ENCODE measurements at places on chromosomes 2 and 18. TPM values are rescaled to one million over a fixed set of nuclear protein-coding genes. Genes with fewer than 3 reads are reported as not detected.

The IL1F10 gene
- not detected for total RNA-seq

The B3GNT7 gene
- total RNA-seq = 9.9 TPM

The GRHL1 gene
- total RNA-seq = 5.3 TPM

The SLC11A1 gene
- total RNA-seq = 1.2 TPM

The HDHD2 gene
- 27.2 TPM for total RNA-seq

The DSG1 gene
- not detected for total RNA-seq

The FBXO48 gene
- 0.83 TPM for total RNA-seq

The SH3RF3 gene
- total RNA-seq = 1.7 TPM

The ALKAL2 gene
- 33.4 TPM for total RNA-seq

The CCBE1 gene
- 0.75 TPM for total RNA-seq

DNA sequence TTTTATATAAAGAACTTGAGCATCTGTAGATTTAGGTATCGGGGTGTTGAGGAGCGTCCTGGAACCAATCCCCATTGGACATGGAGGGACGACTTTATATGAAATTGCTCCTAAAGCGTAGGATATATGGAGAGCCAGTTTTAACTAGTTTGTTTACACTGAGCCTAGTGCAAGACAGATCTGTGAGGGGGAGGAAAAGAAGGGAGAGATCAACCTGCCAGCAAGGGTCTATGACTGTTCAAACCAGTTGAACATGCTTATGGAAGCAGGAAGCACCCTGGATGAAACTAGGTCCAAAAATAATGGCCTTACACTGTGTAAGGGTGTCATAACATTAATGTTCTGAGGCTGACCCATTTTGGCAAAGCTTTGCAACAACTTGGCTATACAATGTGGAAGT, 34.0 kb upstream of the SLC40A1 start:
- DNase-seq = no peak

GRCh38 chr18:25979369-25980040, 110.9 kb downstream of the SS18 start:
- DNase-seq = no peak

DNA sequence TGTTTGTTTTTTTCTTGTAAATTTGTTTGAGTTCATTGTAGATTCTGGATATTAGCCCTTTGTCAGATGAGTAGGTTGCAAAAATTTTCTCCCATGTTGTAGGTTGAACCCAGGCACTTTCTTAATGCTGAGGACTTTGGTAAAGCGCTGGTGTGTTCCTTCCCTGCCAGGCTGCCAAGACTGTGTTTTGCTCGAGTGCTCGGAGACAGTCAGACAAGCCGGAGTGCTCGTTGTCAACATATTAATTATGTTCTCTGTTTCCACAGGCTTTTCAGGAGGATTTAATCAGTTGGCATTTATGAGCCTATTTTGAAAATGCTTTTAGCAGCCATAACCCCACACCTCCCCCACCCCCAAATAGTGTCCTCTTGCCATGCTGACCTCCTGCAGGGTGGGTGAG, 6.4 kb downstream of the MTCL1 start:
- no peak for DNase-seq

GRCh38 chr2:122704109-122704563, 948.7 kb downstream of the TSN start:
- DNase-seq = no peak

DNA sequence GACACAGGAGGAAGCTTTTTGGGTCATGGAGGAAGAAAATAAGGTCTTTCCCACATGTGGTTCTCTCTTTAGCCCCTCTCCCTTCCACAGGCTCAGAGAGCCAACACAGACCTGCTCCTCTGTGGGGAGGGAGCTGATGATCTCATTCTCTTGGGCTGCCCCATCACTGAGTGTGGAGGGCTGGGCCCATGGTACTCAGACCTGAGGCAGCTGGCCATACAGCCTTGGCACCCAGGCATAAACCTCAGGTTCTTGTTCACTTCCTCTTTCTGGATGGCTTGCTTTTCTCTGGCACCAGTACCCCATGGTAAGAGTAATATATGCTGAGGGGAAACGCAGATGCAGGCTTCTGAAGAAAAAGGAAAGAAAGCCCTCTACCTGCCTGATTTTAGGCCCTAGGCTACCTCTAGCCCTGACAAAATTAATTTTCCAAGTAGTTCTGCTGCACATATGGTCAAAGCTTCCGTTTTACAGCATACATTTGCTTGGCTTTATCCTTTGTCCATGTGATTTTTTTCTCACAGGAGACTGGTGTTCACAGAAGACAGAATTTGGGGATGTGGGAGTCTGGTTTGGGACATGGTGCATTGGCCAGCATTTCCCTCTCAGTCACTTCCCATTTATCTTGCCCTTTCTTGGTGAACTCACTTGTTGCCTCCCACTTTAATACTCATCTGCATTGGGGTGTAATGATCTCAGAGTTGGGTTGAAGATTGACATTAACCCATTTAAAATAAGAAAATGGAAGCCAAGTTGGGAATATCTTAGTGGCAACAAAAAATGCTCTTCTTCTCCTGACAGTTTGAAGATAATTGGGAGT, 11.1 kb downstream of the DHRS9 start:
- no peak for DNase-seq

GRCh38 chr2:5164776-5165525, 527.2 kb upstream of the SOX11 start:
- no peak for DNase-seq

DNA sequence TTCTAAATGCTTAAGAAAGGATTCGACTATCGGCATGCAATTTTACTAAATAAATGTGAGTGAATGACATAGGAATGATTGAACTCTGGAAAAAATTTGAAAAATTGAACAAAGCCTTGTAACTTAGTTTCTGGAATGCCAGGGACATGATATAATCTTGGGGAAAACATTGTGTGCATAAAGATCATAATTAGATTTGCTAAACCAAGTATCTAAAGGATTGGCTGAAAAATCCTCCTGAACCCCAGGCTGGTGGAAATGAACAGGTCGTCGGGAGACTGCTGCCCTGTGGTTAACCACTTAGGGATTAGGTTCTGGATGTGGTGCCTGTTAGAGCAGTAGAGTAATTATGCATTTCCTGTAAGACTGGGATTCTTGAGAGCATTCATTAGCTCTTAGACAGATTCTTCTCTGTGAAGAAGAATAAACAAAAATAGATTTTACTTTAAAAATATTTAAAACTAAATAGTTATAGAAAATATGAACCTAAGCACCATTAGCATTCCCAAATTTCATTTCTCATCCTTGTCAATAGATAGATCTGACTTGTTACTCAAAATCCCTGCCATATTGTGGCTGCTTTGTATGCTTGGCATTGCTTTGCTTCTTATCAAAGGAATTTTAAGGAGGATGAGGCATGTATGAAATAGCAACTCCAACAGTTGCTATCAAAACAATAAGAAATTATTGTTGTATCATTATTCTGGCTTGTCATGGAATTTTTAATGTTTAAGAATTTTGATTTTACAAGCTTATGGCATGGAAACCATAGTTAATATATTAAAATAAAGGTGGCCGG, 55.9 kb downstream of the LYPD6B start:
- DNase-seq = no peak

GRCh38 chr18:55404832-55405465, 183.0 kb downstream of the TCF4 start:
- no peak for DNase-seq

GRCh38 chr2:190722061-190722759, 73.3 kb downstream of the NAB1 start:
- DNase-seq = no peak

GRCh38 chr2:71789556-71790204, 336.3 kb downstream of the DYSF start:
- DNase-seq = no peak

DNA sequence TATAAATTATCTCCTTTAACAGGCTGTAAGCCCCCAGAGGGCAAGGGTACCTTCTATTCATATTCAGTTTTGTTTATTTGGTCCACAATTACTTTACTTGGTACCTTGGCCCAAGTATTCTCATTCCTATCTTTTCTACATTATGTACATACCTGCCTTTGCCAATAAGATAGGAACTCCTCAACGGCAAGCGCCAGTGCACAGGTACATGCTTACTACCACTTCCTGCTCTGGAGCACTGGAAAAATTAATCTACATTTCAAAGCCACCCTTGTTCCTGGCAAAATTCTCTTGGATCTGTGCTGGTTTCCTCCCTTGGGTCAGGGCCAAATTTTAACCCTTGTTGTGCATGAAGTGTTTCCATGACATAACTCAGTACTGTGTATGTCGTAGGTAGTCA, 34.3 kb upstream of the LMAN1 start:
- DNase-seq = no peak

GRCh38 chr2:237558961-237559641, 7.3 kb upstream of the PRLH start:
- DNase-seq = no peak

DNA sequence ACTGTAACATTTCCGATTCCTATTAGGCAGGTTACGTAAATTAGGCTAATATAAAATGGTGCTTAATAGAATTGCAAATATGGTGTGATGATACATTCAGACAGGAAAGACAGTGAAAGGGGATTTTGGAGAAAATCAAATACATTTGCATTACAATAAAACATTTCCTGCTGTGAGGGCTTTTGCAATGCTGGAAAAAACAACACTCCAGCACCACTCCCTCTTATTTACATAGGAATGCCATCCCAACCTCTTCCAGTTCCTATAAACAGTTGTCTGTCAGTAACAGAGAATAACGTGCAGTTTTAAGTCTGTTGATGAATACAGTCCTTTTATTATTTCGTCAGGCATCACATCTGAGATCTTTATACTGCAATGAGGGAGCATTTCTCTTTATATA, 298.8 kb upstream of the FANCL start:
- DNase-seq = no peak

- no peak for DNase-seq
These were observed 9.9 kb downstream of the ALPK2 start for GRCh38 chr18:58618822-58619595.

DNA sequence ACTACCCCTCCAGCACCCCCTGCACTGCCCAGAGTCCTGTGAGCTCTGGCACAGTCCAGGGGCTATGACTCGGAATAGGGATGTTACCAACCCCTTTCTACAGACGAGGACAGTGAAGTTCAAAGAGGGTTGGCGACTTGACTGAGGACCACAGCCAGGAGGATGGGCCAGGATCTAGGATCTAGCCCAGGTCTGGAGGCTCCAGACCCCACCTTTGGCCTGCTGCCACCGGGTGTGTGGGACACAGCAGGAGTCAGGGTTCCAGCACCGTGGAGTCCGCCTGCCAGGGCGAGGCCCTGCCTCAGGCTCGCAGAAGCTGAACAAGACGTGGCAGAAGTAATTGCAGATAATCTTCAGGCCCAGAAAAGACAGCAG, 37.9 kb upstream of the GPC1 start:
- DNase-seq = peak; percentile 24

DNA sequence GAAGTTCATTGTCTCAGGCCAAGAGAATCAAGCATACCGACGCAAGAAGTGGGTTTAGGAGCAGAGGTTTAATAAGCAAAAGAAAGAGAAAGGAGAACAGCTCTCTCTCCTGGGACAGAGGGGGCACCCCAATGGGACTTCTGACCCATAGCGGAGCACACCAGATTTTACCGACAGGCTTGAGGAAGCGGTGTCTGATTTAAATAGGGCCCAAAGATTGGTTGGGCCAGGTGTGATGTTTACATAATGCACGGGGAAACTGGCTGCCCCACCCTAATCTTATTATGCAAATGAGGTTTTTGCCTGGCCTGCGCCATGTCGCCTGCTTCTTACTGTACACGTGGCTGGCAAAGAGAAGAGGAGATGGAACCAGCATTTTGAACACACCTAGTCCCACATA, 106.2 kb downstream of the MREG start:
- DNase-seq = no peak

Measured in pancreas (tissue), 10 donors.